Hepatocyte (in vitro differentiated cells): ENCODE measurements at places on chromosomes 1 and 21. TPM values are rescaled to one million over a fixed set of nuclear protein-coding genes. Genes with fewer than 3 reads are reported as not detected.

GRCh38 chr1:112778137-112778536, 63.0 kb upstream of the PPM1J start:
- DNase-seq = no peak

DNA sequence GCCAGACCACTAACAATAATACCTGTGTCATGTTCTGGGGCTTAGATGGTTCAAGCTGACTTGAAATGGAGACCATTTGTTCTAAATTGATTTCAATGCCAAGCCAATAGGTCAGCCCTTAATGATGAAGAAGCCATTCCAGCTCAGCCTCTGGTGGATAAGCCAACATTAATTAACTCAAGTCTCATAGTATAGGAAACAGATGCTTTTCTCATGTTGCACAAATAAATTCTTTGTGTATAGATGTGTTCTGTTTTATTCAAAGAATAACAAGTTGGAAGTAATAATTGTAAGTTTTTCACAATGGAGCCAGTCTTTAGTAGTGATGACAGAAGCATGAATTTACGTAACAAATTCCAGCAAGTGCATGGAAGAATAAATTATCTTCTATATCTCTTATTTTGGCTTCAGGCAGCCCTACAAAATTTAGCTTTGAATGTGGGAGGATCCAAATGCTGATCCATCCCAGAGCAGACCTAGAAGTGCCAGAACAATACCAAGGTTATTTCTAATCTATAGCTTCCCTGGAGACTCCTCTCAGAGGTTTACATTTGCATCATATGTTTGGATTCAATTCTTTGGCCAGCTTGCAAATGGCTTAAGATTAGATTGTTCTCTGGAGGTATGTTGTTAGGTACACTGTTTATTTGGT, 42.2 kb upstream of the C1orf105 start:
- no peak for DNase-seq

DNA sequence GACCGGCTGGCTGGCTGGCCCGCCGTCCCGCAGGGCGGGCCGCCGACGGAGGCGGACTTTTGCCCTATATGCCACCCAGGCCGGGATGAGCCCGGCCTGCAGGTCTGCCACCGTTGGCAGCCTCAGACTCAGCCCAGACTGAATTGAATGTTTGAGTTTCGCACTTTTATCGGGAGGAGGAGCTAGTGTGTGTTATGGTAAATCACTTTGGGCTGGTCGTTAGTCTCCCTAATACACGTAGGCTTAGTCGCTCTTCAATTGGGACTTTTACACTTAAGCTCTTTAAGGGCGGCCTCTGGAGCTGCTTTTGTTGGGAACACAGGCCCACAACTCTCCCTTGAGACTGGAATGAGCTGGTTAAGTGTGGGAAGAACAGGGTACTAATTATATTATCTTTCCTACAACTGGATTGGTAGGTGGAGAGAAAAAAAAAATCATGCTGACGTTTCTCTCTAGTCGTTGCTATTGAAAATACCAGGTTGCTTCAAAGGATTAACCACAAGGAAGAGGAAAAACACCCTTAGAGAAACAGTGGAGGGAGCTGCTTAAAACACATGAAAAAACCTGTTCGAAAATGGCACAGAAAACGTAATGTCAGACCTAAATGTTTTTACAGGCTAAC, 1.4 kb upstream of the IRF2BP2 start:
- no peak for DNase-seq

DNA sequence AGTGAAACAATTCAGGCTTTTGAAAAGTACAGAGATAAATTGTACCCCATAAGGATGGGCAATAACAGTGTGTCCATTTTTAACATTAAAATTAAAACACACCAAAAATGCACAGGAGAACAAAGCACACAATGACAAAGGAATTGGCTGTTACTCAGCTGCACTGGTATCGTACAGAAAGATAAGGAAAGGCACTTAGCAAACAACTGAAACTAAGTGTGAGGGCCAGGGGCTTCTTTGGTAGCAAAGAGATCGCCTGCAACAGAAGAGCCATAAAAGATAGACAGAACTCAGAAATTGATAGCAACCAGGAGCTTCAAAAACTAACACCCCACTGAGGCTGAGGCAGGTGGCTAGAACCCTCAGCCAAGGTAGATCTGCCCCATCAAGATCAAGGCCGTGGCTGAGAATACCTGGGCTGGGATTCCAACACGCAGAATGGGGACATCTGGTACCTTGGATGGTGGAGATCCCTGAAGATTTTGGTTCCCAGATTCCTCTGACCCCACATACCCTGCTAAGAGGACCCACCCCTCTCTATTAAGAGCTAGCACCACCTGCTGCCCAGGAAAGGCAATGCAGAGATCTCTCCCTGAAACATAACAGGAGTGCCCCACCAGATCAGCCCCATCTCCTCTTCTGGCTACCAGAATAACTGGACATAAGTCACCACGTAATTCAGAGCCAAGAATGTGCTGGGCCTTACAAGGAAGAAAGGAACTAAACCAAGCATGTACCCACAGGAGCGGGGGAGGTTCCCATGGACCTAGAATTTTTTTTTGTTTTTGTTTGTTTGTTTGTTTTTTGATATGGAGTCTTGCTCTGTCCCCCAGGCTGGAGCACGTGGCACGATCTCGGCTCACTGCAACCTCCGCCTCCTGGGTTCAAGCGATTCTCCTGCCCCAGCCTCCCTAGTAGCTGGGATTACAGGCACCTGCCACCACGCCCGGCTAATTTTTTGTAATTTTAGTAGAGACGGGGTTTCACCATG, 16.2 kb downstream of the PLEKHO1 start:
- peak; percentile 55 for DNase-seq

GRCh38 chr1:214364386-214364785, 83.4 kb downstream of the SMYD2 start:
- DNase-seq = no peak

DNA sequence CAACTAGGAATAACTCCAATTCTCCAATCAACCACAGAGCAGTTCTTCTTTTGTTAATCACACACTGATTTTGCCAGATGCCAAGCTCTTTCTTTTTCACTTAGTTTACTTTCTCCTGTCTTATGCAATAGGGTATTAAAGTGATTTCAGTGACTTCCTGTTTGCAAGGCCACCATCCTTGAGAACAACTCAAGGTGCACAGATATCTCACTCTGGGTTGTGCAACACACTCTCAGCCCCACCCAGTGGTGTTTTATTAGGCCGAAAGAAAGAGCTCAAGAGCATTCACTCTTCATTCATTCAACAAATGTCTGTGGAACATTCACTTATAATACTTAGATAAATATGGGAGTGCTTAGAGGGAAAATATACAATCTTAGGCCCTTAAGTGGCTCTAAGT, 352.5 kb downstream of the ZNF326 start:
- peak; percentile 49 for DNase-seq

DNA sequence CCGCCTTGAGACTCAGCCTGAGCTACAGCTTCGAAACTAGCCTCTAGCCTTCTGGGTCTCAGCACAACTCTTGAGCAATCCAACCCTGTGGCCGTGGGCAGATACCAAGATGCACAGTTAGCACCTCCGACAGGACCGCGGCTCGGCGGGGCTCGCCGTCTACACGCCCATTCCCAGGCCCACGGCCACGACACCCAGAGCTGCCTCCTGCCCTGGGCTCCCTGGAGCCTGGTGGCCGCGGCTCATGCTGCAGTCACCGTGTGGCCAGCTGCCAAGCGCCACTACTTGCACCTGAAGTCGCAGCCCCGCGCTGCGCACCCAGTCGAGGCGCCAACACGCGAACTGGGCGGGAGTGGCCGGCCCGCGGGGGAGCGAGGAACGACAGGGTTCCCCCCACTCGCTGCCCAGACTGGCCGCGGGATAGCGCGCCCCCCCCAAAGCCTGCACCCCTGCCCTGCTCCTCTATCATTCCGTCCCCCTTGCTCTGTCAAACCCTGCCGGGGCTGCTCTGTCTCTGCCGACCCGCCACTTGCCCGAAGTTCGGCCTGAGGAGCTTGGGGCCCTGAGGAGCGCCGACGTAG, 729 bp upstream of the CDCA8 start:
- DNase-seq = peak; percentile 77

DNA sequence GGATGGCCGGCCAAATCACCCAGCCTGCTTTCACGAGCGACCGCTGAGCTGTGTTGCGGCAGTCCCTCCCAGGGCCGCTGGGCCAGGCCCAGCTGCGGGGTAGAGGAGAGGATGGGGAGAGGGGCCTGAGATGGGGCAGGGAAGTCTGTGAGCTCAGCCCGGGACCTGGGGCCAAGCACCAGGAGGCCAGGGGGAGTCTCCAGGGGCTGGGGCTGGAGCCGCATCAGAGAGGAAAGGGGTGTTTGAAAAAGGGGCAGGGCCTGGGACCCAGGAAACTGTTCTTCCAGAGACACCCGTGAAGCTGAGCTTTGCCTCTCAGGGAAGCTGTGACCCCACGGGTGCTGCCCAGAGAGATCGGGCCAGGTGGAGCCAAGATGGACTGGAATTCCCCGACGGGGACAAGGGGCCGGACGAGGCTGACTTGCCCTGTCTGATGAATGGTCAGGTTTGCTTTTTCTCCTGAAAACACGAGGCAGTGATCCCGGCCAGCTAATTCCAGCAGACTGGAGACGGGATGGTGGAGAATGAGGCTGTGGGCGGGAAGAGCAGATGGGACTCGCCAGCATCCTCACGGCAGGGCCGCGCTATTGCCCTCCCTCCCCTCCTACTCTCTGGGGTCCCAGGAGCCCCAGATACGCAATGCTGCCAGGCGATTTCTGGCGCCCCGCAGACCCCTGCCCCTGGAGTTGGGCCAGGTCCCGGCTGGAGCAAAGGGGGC, 40.3 kb upstream of the COL18A1 start:
- no peak for DNase-seq

DNA sequence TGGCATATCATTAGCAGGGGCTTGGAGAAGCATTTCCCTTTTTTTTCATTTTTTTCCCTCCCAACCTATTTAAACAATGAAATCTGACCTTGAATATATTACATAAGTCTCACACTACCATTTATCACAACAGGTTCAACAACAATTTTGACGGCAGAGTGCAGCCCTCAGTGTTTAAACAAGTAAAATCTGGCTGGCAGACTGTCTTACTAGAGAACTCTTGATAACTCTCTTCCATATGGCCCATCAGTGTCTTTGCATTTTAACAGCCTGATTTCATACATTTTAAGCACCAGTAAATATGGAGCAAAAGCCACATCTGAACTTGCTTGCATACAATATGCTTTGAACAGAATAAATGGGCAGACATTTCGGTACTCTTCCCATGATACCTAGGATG, 213.0 kb downstream of the KCTD3 start:
- no peak for DNase-seq

GRCh38 chr21:41948901-41949300, 4.9 kb downstream of the C2CD2 start:
- DNase-seq = no peak

GRCh38 chr1:200006711-200007110, 20.8 kb upstream of the NR5A2 start:
- DNase-seq = peak; percentile 63

DNA sequence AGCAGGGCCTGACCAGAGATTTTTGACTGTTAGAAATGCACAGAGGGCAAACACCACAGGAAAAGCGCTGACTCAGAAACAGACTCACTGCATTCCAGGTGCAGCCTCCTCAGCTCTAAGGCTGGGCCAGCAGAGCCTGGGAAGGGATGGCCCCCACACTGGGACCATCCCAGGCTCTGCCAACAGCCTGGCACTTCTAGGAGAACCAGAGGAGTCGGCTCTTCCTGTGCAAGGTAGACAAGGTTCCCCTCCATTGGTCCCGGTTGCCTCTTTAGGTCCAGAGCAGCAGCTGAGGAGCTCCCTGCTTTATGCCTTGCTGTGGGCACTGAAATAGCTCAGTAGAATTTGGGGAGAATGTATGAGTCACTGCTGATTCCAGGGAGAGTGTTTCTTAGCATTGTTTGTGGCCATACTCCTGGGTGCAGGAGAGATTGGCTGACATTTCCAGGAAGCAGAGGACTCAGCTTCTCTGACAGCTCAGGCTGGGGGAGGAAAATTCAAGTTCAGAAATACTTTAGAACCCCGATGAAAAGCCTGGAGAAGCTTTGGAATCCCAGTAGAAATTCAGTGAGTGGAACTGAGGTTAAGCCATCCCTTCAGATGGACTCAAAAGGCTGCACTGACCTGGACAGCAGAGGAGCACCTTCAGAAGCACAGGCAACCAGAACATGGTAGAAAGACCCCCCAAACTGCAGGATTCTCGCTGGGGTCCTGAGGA, 19.7 kb downstream of the PRAMEF1 start:
- no peak for DNase-seq

NCAM2 gene
- polyA plus RNA-seq = 1.7 and 2.3 TPM in 2 replicates

RAB7B gene
- polyA plus RNA-seq = 16.6 and 22.6 TPM in 2 replicates

TRIM58 gene
- polyA plus RNA-seq = 0.05 TPM in 1 of 2 replicates, not detected in the other

KIAA1614 gene
- 2.5 and 2.9 TPM in 2 replicates for polyA plus RNA-seq

HPCA gene
- polyA plus RNA-seq = 0.85 and 1.0 TPM in 2 replicates

HCRTR1 gene
- 0.68 TPM in 1 of 2 replicates, not detected in the other for polyA plus RNA-seq

GCSAML gene
- polyA plus RNA-seq = not detected in 2 replicates

RNU1-2 gene
- not detected in 2 replicates for polyA plus RNA-seq
